ENCODE measurements at places on chromosomes 12 and 14.

DNA sequence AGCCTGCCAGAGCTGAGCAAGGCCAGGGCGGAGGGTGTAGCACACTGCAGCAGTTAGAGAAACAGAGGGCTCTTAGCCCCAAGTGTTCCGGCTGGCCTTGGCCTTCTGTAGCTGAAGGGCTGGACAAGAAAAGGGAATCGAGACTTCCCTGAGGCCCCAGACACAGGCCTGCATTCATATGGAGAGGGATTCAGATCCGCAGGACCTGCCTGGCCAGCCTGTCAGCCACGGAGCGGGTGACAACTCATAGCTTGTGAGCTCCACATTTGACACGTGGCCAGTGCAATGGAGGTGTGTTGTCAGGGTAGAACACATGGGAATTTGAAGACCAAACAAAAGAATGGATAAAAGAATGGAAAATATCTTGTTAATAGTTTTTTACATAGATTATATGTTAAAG lies 182.2 kb upstream of the GSC start:
- no peak for DNase-seq

DNA sequence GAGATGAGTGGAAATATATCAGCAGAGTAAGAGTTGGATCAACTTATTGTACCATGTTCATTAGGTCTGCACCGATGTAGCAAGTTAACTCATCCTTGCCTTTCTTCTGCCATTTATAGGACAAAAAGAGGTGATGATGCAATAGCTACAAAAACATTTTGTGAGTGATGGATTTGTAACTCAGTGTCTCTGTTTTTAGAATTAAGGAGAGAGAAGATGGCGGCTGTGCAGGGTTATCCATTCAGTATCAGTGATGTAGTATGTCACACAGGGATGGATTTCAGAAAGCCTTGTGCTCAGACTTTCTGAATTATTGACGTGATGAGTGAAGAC lies 62.1 kb upstream of the GNPNAT1 start:
- DNase-seq, result no peak

GRCh38 chr12:43154498-43155045 lies 397.4 kb downstream of the ADAMTS20 start:
- no peak for DNase-seq

GRCh38 chr12:87198181-87198580 lies 831.0 kb downstream of the C12orf50 start:
- DNase-seq, result no peak

DNA sequence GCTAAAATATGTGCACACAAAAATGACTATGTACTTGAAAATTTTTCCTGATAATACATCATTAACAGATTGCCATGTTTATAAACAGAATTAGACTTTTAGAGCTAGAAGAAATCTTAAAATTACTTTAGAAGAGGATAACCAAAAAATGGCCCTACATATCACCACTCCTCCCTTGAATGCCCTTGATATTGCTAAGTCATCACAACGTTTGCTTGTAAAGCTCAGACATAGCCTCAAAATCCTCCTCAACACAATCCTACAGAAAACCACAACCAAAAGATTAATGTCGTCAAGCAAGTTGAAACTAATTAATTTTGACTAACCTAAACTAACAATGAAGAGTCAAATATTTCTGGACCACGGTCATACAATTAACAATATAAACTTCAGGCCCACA lies 19.4 kb upstream of the NAA30 start:
- no peak for DNase-seq

DNA sequence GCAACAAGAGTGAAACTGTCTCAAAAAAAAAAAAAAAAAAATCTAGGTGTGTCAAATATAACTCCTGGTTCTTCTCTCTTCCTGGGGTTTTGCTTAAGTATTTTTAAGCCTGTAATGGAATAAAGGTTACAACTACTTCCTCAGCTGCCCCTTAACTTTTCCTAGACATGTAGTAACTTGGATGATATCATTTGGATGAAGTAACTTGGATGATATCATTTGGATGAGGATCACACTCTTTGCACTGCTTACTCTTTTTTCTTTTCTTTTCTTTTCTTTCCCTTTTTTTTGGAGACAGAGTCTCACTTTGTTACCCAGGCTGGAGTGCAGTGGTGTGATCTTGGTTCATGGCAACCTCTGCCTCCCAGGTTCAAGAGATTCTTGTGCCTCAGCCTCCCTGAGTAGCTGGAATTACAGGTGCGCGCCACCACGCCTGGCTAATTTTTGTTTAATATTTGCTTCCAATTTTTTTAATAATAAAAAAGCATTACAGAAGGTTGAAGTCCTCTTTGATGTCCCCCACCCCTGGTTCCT lies 775 bp upstream of the FAM186A start:
- DNase-seq, result no peak

- DNase-seq, result no peak
Observed at GRCh38 chr14:62655166-62655565, 390.1 kb downstream of the KCNH5 start.

GRCh38 chr12:27018037-27018436 lies 3.9 kb upstream of the TM7SF3 start:
- DNase-seq, result no peak

DNA sequence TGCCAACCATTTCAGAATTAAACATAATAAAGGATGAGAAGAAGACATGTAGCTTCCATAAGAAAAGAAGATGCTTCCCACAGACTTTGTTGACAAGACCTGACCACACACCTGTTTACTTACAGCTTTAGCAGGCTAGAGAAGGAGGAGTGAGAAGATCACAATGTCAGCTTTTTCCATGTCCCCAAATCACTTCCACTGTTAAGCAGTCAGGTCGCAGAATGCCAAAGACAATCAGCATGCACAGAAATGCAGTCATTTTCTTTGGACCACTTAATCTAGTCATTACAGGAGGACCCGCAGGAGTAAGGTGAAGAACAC lies 314.9 kb downstream of the SSPN start:
- DNase-seq, result no peak

DNA sequence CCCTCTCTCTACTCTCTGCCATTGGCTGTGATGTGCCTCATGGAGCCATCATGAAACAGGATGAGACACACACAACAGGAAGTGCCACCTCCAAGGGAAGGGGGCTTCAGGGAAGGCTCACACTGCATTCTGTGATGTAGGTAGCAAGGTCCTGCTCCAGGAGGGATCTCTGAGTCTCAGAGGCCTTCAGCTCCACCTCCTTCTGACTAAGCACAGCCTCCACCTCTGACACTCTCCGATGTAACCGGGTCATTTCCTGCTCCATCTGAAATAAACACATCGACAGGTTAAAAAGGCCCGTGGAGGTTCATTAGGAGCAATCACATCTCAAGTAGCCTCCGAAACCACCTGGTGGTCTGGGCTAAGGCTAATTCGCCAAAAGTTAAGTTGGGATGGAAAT lies 93.3 kb downstream of the CIT start:
- no peak for DNase-seq

- peak; percentile 29 for DNase-seq
Observed at GRCh38 chr14:25048170-25049016, 1.6 kb downstream of the STXBP6 start.

- no peak for DNase-seq
Observed at GRCh38 chr12:94750864-94751263, 100.5 kb upstream of the TMCC3 start.

- DNase-seq, result no peak
Observed at GRCh38 chr12:53145383-53146260, 34.9 kb upstream of the ZNF740 start.

GRCh38 chr12:96256672-96257361 lies 62.6 kb downstream of the ELK3 start:
- no peak for DNase-seq

- DNase-seq, result no peak
Observed at GRCh38 chr12:96636895-96637294, 147.5 kb downstream of the CFAP54 start.

DNA sequence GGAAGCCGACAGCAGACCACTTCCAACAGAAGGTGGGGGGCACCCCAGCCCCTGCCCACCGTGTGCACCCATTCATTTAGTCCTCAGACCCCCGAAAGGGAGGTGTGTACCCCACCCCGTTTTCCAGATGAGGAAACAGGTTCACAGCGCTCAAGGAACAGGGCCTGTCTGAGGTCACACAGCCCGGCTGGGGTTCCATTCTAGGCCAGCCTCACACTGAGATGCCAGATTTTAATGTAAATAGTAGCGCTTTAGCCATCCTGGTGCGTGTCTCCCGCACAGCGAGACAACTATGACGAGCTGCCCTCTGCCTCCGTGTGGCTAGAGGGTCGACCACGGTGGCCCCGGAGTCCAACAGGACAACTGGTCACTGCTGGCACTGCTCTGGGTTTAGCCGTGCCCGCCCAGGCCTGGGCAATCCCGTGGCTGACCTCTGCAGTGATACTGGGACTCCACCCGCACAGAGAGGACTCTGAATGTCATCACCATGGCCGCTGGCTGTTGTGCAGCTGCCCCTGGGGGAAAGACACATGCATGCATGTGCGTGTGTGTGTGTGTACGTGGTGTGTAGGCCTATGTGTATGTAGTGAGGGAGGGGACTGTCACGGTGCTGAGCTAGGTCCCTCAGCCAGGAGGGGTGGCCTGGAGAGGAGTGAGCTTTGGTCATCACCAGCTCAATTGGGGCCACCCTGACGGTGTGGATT lies 31.6 kb downstream of the BEGAIN start:
- DNase-seq, result no peak

- DNase-seq, result no peak
Observed at GRCh38 chr12:95731519-95731958, 59.0 kb downstream of the NTN4 start.

- DNase-seq, result no peak
Observed at GRCh38 chr12:66403746-66404145, 101.5 kb downstream of the HELB start.

- no peak for DNase-seq
Observed at GRCh38 chr14:90641168-90641567, 175.1 kb downstream of the TTC7B start.

DNA sequence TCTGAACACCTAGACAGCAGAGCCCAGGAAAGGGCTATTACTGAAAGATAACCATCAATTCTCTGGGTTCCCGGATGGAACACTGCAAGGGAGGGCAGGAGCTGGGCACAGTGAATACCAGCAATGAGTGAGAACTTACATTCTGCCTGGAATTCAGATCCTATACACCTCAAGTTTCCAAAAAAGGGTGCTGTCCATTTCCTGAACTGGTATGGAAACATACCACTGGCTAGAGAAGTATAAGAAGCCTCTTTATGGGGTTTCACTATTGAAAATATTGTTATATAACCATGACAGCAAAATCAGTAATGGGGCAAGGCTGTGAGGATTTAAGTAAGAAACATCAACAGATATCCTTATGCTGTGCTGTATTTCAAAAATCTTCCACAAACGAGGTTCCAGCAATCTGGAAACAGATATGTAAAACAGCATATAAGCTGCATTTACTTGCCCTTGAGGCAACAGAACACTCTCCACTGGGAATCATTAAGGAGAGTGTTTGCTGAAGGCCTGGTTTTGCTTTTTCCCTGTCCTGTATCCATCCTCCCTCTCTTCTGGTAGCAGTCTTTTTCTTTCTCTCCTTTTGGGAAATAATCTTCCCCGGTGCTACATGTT lies 53.3 kb upstream of the GTF2A1 start:
- no peak for DNase-seq

DNA sequence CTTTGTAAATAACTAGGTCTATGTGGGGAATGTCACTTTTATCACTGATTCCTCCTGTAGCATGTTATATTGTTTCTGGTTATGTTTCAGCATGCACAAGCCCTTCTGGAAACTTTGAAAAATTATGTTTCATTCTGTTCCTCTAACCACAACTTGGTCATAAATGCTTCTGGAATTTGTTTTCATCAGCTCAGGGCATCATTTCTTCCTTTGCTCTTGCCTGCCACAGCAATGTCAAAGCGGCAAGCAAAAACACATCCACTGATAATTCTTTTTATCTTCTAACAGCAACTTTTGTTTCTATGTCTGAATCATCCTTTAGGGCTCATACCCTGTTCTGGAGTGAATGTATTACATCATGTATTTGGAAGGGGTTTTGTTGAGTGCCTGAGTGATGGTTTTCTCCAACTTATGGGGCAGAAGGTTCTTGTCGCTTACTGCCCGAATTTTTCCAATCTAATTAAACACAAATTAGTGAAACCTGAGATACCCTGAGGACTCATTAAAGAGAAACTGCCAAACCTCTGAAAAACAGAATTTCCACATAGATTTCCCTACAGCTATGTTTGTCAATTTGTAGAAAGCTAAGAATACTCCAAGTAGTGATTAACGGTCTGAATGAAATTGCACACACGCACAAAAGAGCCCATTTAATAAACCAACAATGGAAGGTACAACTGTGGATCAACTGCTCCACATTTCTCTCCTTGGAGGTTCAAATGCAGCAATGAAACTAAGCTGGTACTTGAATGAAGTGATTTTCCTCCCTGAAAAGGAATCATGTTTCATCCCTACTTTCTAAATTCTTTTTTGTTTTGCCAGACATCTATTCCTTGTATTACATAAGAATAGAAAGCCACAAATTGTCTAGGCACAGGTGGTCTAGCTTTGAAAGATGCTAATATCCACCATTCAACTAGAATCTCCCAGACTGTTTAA lies 173.5 kb upstream of the KRR1 start:
- DNase-seq, result no peak

DNA sequence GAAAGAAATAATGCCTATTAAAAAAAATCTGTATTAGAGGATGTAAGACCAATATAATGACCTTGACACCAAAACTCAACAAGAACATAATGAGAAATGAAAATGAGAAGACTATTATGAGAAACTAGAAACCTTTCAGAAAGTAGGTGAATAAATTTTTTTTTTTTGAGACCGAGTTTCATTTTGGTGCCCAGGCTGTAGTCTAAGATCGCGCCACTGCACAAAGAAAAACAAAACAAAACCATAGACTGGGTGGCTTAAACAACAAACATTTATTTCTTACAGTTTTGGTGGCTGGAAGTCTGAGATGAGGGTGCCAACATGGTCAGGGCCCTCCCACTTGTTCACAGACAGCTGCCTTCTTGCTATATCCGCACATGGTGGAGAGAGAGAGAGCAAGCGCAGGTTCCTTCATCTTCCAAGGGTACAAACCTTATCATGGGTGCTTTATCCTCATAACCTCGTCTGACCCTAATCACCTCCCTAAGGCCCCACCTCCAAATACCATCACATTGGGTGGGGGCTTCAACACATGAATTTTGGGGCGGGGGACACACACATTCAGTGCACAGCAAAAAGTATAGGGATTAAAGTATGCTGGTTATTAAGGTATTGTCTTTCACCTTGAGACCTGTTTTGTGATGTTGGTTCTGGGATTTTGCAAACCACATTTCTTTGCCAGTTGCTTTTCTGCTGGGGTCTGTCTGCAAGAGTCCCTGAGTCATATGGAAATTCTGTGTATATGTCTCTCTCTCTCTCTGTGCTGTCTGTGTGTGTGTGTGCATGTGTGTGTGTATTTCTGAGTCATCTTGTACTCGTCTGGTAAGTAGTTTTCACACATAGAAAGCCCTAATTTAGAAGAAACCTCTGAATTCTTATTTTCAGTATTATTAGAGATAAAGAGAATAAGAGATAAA lies 26.2 kb downstream of the ZCRB1 start:
- no peak for DNase-seq

GRCh38 chr12:45268672-45269411 lies 52.9 kb downstream of the ANO6 start:
- no peak for DNase-seq
